Stimulated activated CD4-positive, alpha-beta T cell treated with anti-CD3 and anti-CD28 coated beads, Interleukin-12 subunit alpha, Interleukin-12 subunit beta, amount 100 ng/mL, for 24 hours (primary cell): ENCODE measurements at places on chromosomes 16 and 17.

- no peak for DNase-seq
Observed at GRCh38 chr16:1156055-1156982, 3.4 kb downstream of the CACNA1H start.

- no peak for DNase-seq
Observed at GRCh38 chr17:8693328-8693727, 51.3 kb downstream of the CCDC42 start.

DNA sequence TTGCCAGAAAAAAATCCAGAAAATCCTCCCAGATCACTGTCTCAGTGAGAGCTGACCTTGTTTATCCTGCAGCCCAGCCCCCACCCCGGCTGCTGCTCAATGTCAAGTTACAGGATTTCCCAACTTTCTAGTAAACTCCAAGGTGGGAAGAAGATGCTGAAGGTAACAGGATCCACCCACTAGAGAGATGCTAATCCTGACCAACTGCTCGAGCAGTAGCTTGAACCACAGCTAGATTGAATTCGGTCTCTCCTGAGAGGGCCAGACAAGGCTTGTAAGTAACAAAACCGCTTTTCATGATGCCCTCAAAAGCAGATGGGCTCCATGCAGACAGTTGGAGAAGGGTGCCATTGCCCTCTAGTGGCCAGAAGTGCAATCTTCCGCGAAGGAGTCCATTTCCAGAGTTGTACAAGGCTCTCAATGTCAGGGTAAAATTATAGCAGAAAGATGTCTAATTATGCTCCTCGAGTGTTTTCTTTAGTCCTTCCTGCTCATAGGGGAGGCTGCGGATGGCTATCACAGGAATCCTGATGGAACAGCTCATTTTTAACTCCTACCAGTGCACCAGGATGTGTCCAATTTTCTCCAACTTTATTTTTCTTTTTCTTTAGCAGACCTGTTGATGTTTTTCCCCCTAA lies 3.9 kb downstream of the CDH11 start:
- DNase-seq = no peak

DNA sequence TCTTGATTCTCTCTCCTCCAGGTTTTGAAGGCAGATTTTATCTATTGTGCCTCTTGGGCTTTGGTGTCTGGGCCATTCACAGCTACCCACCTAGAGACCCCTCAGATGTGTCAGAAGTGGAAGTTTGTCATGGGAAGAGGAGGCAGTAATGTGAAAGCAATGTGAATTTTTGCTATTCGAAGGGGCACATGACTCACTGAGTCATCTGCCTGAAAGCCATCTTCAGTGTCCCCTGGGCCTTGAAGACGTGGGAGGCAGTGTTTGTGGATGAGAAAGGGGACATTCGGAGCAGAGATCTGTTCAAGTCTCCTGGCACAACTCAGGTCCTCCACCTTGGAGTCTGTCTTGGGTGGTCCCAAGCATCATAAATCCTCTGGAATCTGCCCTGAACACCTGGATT lies 530.2 kb downstream of the NPIPA7 start:
- no peak for DNase-seq

DNA sequence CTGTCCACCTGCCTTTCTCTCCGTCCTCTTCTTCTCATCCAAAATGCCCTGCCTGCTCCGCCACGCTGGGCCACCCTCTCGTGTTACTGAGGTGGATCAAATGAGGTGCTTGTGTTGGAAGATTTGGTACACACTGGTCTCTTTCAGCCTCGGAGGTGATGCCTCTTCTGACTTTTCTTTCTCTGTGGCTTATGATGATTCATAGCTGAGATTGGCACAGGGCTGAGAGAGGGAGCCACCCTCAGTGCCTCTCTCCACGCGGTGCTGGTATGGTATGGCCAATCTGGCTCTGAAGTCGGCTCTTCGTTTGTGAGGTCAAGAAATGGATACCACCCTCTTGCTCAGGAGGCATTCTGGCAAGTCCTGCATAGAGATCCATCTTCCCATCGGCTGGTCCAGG lies 82.4 kb downstream of the PLCG2 start:
- DNase-seq = no peak

- no peak for DNase-seq
Observed at GRCh38 chr17:41284043-41284442, 8.5 kb downstream of the KRTAP9-7 start.

DNA sequence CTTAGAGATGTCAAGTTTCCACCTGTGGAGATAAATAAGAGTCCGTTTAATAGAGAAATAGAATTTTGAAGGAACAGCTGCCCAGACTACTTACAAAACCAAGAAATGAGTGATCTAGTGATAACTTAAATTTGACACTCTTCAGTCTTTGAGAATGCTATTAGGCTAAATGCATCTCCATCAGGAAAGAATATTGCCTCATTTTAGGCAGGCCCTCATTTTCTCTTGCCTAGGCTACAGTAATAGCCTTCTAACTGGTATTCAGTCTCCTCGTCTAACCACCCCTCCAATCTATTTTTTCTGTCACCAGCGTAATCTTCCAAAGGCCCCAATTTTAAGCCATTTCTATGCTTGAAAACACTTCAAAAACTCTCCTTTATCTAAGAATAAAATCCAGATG lies 537.8 kb upstream of the CA10 start:
- DNase-seq = no peak

DNA sequence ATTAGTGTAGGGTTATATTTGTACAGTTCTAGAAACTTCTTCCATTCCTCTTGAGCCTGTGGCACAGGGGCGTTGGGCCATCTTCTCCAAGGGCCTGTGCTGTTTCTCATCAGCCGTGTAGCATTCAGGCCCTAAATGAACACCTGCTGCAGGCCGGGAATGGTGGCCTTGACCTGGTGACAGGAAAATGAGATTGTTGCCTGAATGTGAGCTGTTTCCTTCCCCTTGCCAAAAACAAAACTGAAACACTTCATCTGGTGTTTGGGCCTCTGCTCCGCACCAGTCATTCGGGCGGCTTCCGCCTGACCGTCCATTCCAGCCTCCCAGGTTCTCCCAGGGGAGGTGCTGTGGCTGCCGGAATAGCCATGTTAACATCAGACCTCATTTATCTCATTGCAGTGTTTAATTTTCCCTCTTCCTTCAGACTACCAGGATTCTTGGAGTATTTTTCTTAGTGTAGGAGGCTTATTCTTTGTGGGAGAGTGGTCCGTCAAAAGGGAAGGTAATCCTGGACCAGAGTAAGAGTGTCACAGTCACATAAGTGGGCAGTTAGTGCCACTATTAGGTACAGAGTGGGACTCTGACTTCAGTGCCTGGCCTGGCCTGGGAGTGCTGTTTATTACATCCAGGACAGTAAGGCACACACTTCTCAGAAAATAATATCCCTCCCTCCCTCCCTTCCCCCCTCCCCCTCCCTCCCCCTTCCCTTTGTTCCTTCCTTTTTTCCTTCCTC lies 61.9 kb downstream of the WWP2 start:
- DNase-seq = no peak

DNA sequence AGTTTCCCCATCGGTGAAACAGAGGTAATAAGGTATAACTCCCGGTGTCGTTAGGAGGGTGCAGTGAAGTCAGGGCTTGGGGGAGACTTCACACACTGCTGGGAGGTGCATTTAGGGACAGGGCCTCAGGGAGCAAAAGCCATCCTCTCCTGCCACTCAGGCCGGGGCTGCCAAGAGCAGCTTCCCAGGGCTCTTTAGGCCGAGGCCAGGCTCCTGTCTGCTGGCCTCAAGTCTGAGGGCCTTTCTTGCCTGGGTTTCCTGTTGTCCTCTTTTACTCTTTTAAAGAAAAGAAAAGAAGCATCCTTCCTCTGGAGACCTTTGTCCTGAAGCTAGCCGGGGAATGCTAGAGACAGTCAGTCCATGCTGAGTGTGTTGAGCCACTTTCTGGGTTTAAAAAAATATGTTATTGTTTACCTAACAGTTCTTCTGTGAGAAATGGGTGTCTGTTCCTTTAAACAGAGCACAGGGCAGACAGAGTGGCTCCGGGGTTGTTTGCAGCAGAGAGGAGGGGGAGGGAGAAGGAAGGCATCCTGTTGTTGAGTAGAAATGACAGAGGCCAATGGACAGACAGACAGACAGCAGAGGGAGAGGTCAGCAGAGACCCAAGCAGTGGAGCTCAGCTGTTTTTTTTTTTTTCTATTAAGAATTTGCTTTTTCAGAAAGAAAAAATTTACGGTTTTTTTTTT lies 79.1 kb downstream of the C17orf67 start:
- DNase-seq = no peak

- no peak for DNase-seq
Observed at GRCh38 chr16:81394966-81395655, 49.5 kb upstream of the CMIP start.

DNA sequence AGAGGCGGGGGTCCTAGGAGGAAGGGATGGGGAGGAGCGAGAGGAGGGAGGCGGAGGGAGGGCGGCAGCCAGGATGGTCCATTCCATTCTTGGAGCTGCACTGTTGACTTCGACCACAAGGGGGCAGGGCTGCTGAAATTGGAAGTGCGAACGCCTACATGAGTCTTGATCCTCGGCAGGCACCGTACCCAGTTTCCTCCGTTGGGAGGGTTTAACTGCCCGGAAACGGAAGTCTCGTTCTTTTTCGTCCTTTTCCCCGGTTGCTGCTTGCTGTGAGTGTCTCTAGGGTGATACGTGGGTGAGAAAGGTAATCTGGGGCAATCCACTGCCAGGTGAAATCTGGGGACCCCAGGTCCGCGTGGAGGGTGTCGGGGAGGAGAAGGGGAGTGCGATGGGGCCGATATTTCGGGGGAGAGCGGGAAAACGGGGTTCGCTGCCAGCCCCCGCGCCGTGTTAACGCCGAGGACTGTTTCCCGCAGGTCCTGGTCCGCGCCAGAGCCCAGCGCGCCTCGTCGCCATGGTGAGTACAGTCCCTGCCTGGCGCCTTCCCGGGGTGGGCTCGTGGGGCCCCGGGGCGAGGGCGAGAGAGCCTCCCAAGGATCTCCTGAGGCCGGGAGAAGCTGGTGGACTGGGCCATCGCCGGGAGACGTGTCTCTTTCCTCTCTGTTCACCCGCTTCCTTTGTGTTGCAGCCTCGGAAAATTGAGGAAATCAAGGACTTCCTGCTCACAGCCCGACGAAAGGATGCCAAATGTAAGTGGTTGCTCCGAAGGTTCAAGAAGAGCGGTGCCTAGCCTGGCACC lies at the start of gene RPL38:
Gene RPL38, plus strand, starts transcription at position 240 of the 802 bp plus-strand sequence. Its CDS starts 278 bp downstream, at position 518.
- peak; percentile 99 for DNase-seq

- DNase-seq = no peak
Observed at GRCh38 chr16:76121636-76122035, 155.6 kb upstream of the CNTNAP4 start.

DNA sequence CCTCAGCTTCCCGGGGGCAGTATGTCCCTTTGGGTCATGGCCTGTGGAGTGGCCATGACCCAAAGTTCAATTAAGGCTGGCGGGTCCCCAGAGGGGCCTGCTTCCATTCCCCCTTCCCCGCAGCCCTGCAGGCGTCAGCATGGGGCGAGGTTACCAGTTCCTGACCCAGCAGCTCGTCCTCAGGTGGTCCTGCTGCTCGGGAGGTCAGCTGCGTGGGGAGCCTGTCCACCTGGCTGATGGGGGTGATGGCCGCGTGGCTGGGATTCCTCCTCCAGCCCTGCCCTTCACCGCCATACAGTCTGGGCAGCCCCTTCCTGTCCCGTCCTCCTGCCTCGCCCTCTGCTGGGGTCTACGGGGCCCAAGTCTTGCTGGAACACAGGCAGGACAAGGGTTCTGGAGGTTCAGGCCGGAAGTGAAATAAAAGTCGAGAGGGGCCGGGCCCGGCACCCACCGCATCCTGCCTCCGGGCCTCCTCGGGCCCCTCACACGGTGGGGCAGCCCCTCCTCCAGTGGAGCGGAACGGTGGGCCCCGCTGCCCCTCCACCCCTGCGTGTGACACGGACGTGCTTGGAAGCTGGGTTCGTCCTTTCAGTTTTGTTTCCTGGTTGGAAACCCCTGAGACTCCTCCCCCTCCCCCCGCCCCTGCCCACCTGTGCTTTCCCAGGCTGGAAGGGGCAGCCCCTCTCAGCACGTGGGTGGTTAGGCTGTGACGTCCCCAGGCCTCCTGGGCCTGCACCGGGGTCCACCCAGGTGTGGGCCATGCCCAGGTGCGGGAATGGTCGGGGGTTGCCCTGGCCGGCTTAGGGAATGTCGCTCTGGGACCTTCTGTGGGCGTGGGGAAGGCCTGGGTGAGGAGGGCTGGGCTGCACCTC lies 6.8 kb downstream of the UBALD2 start:
- DNase-seq = peak; percentile 89

DNA sequence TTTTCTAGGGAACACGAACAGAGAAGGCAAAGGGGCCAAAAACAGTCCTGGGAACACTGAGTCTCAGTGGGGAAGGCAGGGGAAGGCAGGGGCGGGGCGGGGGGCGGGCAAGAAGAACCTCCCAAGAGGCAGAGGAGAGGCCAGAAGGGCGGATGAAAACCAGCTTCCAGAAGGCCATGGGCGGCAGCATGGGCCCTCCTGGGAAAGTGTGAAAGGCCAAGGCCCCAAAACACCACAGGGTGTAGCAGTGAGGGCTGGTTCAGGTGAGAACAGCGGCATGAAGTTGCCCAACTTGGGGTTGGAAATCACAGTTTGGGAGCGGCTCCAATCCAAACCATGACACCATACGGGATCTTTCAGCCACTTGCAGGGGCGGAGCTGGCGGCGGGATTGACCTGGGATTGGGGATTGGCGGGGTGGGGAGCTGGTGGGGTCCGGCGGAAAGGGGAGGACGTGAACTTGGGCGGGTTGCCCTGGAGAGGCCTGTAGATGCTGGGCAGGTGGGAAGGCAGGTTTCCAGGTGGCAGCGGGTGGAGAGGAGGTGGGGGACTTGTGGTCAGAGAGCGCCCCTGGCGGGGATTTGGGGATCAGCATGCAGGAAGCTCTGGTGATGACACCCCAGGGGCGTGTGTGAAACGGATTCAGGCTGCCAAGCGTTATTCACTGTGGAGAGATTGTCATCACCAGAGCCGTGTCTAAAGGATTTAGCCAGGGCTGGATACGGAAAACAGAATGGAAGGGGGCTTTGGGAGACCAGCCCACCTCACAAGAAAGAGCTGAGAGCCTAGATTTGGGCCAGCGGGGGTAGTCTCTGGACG lies 80.9 kb downstream of the ARHGAP23 start:
- peak; percentile 76 for DNase-seq

GRCh38 chr16:69477546-69477945 lies 53.1 kb downstream of the CYB5B start:
- no peak for DNase-seq

GRCh38 chr16:64657316-64658011 lies 464.4 kb downstream of the CDH11 start:
- DNase-seq = no peak

DNA sequence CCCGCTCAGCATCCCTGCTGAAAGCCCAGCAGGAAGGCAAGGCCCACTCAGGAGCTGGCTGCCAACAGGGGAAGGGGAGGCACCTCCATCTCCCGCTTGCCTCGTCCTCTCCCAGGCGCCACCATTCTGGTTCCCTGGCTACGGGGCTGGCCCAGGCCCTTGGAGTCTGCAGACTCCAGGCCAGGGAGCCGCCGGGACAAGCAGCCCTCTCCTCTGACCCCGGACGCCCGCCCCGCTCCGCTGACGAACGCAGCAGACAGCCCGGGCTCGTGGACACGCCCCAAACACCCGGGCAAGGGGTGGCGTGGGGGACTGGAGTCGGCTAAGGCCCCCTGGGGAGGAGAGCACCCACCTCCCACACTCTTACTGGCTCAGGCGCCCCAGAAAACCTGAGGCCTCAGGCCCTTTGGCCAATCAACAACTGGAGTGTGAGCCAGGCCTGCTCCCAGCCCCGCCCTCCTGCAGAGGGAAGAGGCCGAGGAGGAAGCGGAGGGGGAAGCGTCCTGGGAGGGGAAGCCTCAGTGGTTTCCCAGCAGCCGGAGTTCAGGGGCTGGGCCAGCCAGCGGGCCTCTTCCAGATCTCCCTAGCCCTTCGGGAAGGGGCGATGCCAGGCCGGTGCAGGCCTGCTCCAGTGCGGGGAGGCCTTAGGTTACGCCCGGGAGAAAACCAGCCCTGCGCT lies 4.2 kb downstream of the MNT start:
- DNase-seq = peak; percentile 66
